ENCODE measurements at places on chromosomes 2 and 18. TPM values are rescaled to one million over a fixed set of nuclear protein-coding genes. Genes with fewer than 3 reads are reported as not detected.

DNA sequence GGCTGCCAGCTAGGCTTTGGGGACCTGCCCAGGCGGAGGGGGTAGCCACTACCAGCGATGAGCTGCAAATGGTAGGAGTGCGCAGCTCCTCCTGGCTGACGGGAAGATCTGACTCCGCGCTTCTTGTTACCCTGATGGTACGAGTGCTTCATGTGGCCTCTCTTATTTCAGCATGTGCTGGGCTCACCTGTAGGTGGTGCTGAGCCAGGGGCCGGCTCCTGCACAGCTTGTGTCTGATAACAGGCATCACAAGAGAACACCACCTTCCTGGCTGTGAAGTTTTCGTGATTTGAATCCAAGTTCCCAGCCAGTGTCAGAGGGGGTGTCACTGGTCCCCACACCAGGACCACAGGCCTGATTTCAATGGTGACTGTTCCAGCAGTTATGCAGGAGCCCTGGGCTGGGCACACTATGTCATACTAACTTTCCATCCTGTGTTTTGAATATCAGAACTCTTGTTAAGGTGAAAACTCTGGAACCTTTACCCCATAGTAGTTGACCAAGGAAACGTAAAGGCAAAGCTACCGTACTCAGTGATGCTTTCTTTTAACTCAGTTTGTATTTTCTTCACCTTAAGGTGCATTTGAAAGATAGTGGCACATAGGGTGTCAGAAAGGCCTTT is 28.0 kb downstream of the APCDD1 start:
- H3K36me3 ChIP-seq, result no peaks in the 10 kb centered on the region
- no peak overlapping the region for H3K4me3 ChIP-seq
- DNase-seq, result no peak
- H3K4me1 ChIP-seq, result no peaks in the 10 kb centered on the region
- no peaks in the 10 kb centered on the region for H3K27me3 ChIP-seq
- no peak overlapping the region for H3K27ac ChIP-seq

DNA sequence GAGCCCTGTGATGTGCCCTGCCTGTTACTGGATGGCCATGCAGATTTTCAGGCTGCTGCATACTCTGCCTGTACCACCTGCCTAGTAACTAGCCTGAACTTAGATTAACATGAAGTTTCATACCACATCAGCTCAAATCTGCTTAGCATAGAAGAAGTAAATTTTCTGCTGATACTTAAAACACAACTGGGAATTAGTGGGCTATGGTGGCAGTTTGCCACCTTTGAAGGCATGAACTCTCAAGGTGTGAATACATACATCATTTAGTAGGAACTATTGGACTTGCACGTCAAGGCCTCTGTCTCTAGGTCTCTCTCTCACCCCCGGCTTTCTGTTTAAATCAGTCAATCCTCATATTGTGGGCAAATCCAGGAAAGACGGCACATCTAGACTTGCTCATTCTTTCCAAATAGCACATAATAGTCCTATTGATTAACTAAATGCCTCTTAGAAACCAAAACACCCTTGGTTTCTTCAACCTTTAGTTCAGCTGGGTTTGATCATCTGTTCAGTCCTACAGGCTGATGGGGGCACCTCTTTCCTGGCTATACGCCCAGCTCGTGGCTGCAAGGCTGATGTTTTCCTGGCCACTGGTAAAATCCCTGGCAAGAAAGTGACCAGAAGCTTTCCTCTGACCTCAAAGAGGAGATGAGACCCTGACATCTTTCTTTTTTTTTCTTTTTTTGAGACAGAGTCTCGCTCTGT is 58.4 kb downstream of the ALPK2 start:
- H3K4me3 ChIP-seq, result no peak overlapping the region
- no peaks in the 10 kb centered on the region for H3K36me3 ChIP-seq
- H3K27ac ChIP-seq, result no peak overlapping the region
- no peaks in the 10 kb centered on the region for H3K27me3 ChIP-seq
- H3K4me1 ChIP-seq, result no peaks in the 10 kb centered on the region

DNA sequence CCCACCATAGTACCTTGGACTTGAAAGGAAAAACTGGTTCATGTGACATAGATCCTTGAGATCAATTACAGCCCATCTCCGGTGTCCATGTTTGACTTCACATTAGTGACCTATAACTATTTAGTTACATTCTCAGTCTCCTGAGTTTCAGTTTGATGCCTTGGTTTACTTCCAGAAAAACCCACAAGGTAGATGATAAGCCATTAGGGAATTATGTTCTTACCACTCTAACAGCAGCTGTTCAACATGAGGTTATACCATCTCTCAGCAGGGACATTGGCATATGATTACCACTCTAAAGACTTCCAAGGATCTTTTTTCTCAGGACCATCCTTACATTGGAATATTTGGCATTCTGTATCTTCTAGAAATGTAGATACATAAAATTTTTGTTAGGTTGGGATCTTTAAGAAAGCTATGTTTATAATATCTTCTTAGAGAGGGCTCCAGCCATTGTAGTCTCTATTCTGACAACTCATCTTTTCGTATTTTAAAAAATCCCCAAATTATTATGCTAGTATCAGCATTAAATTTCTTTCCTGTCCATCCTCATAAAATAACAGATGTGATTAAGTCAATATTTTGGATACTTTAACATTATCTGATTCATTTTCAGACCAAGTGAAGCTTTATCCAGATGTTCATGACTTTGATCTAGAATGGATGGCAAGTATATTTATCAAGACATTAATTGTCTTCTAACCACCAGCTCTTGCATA is 258.9 kb downstream of the RDH14 start:
- no peak for DNase-seq
- no peaks in the 10 kb centered on the region for H3K27me3 ChIP-seq
- peaks cover 6% of the 10 kb centered on the region for H3K4me1 ChIP-seq
- H3K4me3 ChIP-seq, result no peak overlapping the region
- H3K36me3 ChIP-seq, result no peaks in the 10 kb centered on the region

DNA sequence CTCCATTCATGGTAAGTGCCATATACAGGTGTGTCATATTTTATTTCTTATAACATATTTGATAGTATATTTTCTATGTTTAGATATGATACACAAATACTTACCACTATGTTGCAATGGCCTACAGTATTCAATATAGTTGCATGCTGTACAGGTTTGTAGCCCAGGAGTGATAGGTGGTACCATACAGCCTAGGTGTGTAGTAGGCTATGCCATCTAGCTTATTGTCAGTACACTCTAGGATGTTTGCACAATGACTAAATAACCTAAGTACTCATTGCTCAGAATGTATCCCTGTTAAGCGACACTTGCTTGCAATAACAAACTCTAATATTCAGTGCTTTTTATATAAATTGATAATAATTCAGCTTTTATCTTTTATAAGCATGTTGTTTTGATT is 563.1 kb upstream of the LINC00305 start:
- H3K4me3 ChIP-seq, result no peak overlapping the region
- H3K4me1 ChIP-seq, result no peaks in the 10 kb centered on the region
- no peaks in the 10 kb centered on the region for H3K36me3 ChIP-seq

DNA sequence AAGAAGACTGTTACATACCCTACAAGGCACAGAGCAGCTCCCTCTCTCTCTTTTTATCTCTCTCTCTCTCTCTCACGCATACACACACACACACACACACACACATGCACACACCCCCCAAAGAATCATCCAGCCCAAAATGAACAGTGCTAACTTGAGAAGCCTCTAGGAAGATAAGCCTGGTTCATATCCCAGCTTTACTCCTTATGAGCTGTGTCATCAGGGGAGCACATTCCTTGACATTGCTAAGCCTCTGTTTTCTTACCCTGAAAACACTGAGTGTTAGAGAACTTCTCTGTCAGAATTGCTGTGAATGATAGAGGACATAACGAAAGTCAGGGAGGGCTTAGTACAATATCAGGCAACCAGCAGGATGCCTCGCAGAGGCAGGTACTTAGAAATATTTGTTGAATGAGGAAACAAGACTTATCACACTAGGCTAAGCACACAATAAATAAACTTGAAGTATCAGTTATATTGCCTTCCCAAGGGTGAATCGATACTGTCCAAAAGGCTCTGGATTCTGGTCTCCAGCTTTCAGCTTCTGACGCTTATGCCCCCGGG is 725.6 kb upstream of the ID2 start:
- H3K4me1 ChIP-seq, result no peaks in the 10 kb centered on the region
- H3K27ac ChIP-seq, result no peak overlapping the region
- no peaks in the 10 kb centered on the region for H3K36me3 ChIP-seq
- DNase-seq, result no peak
- H3K4me3 ChIP-seq, result no peak overlapping the region

- H3K27me3 ChIP-seq, result no peaks in the 10 kb centered on the region
- peaks cover 5% of the 10 kb centered on the region for H3K4me1 ChIP-seq
- no peaks in the 10 kb centered on the region for H3K36me3 ChIP-seq
- H3K27ac ChIP-seq, result no peak overlapping the region
Measured at GRCh38 chr2:189951791-189952535, 110.6 kb downstream of the MSTN start.

- H3K27me3 ChIP-seq, result no peaks in the 10 kb centered on the region
- H3K4me1 ChIP-seq, result no peaks in the 10 kb centered on the region
- no peak overlapping the region for H3K4me3 ChIP-seq
- DNase-seq, result no peak
Measured at GRCh38 chr2:239780236-239780994, 244.7 kb downstream of the NDUFA10 start.

GRCh38 chr2:155381436-155381835 is 682.9 kb downstream of the KCNJ3 start:
- H3K36me3 ChIP-seq, result no peaks in the 10 kb centered on the region
- no peaks in the 10 kb centered on the region for H3K27me3 ChIP-seq
- H3K4me3 ChIP-seq, result no peak overlapping the region
- DNase-seq, result no peak
- no peak overlapping the region for H3K27ac ChIP-seq
- no peaks in the 10 kb centered on the region for H3K4me1 ChIP-seq

- no peak overlapping the region for H3K4me3 ChIP-seq
- H3K27ac ChIP-seq, result no peak overlapping the region
- no peaks in the 10 kb centered on the region for H3K27me3 ChIP-seq
Measured at GRCh38 chr2:22079583-22079982, 955.8 kb downstream of the TDRD15 start.

- no peaks in the 10 kb centered on the region for H3K27me3 ChIP-seq
- no peak overlapping the region for H3K4me3 ChIP-seq
- DNase-seq, result no peak
- no peak overlapping the region for H3K27ac ChIP-seq
- H3K4me1 ChIP-seq, result no peaks in the 10 kb centered on the region
- no peaks in the 10 kb centered on the region for H3K36me3 ChIP-seq
Measured at GRCh38 chr2:117126656-117127055, 687.8 kb upstream of the DDX18 start.

The NT5C1B gene
- not detected for total RNA-seq

The RNF144A gene
- 62.6 TPM for total RNA-seq

The TCF23 gene
- not detected for total RNA-seq

The CRYGC gene
- total RNA-seq, result not detected
